ENCODE measurements at places on chromosomes 7 and 10. TPM values are rescaled to one million over a fixed set of nuclear protein-coding genes. Genes with fewer than 3 reads are reported as not detected.

GRCh38 chr10:23157691-23158369 lies 34.3 kb upstream of the PTF1A start:
- no peak overlapping the region for H3K27ac ChIP-seq
- H3K4me3 ChIP-seq, result peak overlapping the region; percentile 42
- DNase-seq, result peak; percentile 87

- peaks cover 51% of the 10 kb centered on the region for H3K27me3 ChIP-seq
- no peak for DNase-seq
- H3K27ac ChIP-seq, result no peak overlapping the region
- peaks cover 8% of the 10 kb centered on the region for H3K4me1 ChIP-seq
- H3K36me3 ChIP-seq, result no peaks in the 10 kb centered on the region
Observed at GRCh38 chr7:157027568-157028198, 17.2 kb upstream of the MNX1 start.

The UPK3B gene
- 3.0 TPM for total RNA-seq

The DPYSL4 gene
- total RNA-seq, result 23.9 TPM

GRCh38 chr10:119138346-119139306 lies 26.9 kb downstream of the SFXN4 start:
- H3K4me3 ChIP-seq, result no peak overlapping the region
- no peaks in the 10 kb centered on the region for H3K36me3 ChIP-seq
- H3K27ac ChIP-seq, result no peak overlapping the region
- no peaks in the 10 kb centered on the region for H3K4me1 ChIP-seq
- no peaks in the 10 kb centered on the region for H3K27me3 ChIP-seq
- no peak for DNase-seq

- H3K36me3 ChIP-seq, result peaks cover 81% of the 10 kb centered on the region
- no peaks in the 10 kb centered on the region for H3K27me3 ChIP-seq
- no peaks in the 10 kb centered on the region for H3K4me1 ChIP-seq
- no peak for DNase-seq
- H3K4me3 ChIP-seq, result peak overlapping the region; percentile 9
Observed at GRCh38 chr10:90075995-90076394, 374.6 kb downstream of the KIF20B start.

The MRPL43 gene
- total RNA-seq, result 60.4 TPM

- peak within 1 kb of the TSS; percentile 62 for H3K27ac ChIP-seq
- peak; percentile 98 for DNase-seq
- peaks cover 7% of the 10 kb centered on the region for H3K4me1 ChIP-seq
- H3K36me3 ChIP-seq, result no peaks in the 10 kb centered on the region
- H3K4me3 ChIP-seq, result peak within 1 kb of the TSS; percentile 68
Observed at GRCh38 chr7:106660862-106661720, at the start of gene CCDC71L. CCDC71L (minus strand) TSS chr7:106661158; CDS start chr7:106660896, 262 bp downstream.

The CH25H gene
- total RNA-seq, result 0.47 TPM

DNA sequence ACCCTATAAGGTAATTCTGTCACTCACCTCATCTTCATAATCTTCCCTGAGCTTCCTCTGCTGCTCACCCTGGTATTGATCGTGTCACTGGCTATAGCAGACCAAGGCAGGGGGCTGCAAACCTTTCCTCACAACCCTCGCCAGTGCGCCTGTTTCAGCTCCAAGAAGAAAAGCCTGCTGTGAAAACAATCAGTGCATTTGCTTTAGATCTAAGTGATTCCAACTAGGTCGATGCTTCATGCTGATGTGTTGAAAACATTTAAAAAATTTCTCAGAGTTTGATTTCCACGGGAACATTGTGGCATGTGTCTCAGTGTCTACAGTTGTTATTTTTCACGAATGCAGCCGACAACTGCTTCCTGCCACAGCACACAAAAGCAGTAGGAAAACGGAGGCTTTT lies 27.3 kb downstream of the POU6F2 start:
- H3K27me3 ChIP-seq, result no peaks in the 10 kb centered on the region
- no peak overlapping the region for H3K4me3 ChIP-seq
- DNase-seq, result no peak
- H3K4me1 ChIP-seq, result no peaks in the 10 kb centered on the region

DNA sequence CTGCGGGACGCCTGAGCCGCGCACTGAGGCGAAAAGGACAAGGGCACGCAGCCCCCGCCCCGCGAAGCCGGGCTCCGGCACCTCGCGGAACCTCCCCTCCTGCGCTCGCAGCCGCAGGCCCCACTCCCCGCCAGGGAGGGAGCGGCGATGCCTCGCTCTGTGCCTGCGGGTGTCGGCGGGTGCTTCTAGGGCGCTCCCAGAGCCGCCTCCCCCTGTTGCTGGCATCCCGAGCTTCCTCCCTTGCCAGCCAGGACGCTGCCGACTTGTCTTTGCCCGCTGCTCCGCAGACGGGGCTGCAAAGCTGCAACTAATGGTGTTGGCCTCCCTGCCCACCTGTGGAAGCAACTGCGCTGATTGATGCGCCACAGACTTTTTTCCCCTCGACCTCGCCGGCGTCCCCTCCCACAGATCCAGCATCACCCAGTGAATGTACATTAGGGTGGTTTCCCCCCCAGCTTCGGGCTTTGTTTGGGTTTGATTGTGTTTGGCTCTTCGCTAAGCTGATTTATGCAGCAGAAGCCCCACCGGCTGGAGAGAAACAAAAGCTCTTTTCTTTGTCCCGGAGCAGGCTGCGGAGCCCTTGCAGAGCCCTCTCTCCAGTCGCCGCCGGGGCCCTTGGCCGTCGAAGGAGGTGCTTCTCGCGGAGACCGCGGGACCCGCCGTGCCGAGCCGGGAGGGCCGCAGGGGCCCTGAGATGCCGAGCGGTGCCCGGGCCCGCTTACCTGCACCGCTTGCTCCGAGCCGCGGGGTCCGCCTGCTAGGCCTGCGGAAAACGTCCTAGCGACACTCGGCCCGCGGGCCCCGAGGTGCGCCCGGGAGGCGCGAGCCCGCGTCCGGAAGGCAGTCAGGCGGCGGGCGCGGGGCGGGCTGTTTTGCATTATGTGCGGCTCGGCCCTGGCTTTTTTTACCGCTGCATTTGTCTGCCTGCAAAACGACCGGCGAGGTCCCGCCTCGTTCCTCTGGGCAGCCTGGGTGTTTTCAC lies 519 bp downstream of the ITGB8 start:
- H3K27ac ChIP-seq, result no peak overlapping the region
- H3K4me1 ChIP-seq, result peaks cover 9% of the 10 kb centered on the region
- peaks cover 35% of the 10 kb centered on the region for H3K27me3 ChIP-seq

- no peak overlapping the region for H3K27ac ChIP-seq
- DNase-seq, result no peak
- H3K27me3 ChIP-seq, result no peaks in the 10 kb centered on the region
- H3K36me3 ChIP-seq, result no peaks in the 10 kb centered on the region
Observed at GRCh38 chr10:120016906-120017305, 124.4 kb downstream of the SEC23IP start.

- H3K36me3 ChIP-seq, result no peaks in the 10 kb centered on the region
- H3K4me3 ChIP-seq, result no peak overlapping the region
- H3K27ac ChIP-seq, result no peak overlapping the region
- DNase-seq, result no peak
Observed at GRCh38 chr10:19549503-19549902, 266.7 kb upstream of the PLXDC2 start.

The ZNF92 gene
- total RNA-seq, result 47.6 TPM

The IFIT1B gene
- not detected for total RNA-seq

The RNF32 gene
- 0.56 TPM for total RNA-seq

- DNase-seq, result no peak
- H3K4me3 ChIP-seq, result no peak overlapping the region
- H3K27me3 ChIP-seq, result no peaks in the 10 kb centered on the region
- H3K27ac ChIP-seq, result no peak overlapping the region
- peaks cover 8% of the 10 kb centered on the region for H3K36me3 ChIP-seq
- no peaks in the 10 kb centered on the region for H3K4me1 ChIP-seq
Observed at GRCh38 chr7:64602518-64602917, 39.6 kb upstream of the ZNF680 start.

The PRKAR2B gene
- total RNA-seq, result 53.6 TPM

The TIAL1 gene
- total RNA-seq, result 131 TPM

DNA sequence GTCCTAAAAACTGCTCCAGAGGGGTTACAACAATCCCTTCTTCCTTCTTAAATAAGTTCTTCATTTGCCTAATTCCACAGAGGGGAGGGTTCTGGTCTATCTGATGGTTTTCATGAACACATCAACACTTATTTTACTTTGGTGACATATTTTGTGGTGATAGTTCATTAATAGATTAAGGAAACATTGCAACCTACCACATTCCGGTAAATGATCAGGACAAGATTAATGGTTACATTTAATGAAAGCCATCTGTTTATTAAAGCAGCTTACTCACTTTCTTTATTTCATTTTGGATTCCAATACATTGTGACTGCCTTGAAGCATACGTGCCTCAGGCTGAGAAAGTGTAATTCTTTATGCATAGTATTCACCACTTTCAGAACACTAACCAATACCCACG lies 101.0 kb downstream of the SKIDA1 start:
- H3K27me3 ChIP-seq, result no peaks in the 10 kb centered on the region
- H3K27ac ChIP-seq, result no peak overlapping the region
- H3K4me1 ChIP-seq, result no peaks in the 10 kb centered on the region
- H3K4me3 ChIP-seq, result no peak overlapping the region
- DNase-seq, result no peak

- H3K4me3 ChIP-seq, result no peak overlapping the region
- H3K27me3 ChIP-seq, result no peaks in the 10 kb centered on the region
Observed at GRCh38 chr7:159015454-159016410, 128.9 kb downstream of the VIPR2 start.

- no peak overlapping the region for H3K27ac ChIP-seq
- H3K36me3 ChIP-seq, result no peaks in the 10 kb centered on the region
- peak; percentile 56 for DNase-seq
- no peaks in the 10 kb centered on the region for H3K4me1 ChIP-seq
- no peak overlapping the region for H3K4me3 ChIP-seq
Observed at GRCh38 chr10:123678376-123678775, 12.2 kb downstream of the GPR26 start.

DNA sequence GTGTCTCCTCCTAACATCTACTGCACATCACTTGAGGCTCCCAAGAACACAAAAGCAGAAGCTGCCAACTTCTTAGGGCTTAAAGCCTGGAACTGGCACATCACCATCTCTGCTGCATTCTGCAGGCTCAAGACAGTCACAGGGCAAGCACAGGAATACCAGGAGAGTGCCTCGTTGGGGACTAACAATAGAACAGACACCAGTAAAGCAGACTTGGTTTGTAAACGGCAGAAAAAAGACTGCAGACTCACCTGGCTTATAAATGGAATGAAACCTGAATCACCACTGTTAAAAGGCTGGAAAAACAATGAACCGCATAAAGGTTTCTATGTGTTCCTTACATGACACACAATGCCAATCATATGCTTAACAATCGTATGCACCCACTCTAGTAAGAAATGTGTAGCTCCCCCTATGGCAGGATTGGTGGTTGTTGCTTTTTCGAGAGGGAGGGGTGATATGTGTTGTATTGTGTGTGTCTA lies 12.8 kb downstream of the RHEB start:
- H3K36me3 ChIP-seq, result no peaks in the 10 kb centered on the region
- no peaks in the 10 kb centered on the region for H3K27me3 ChIP-seq
- DNase-seq, result no peak
- H3K4me1 ChIP-seq, result peaks cover 80% of the 10 kb centered on the region
- peak overlapping the region; percentile 60 for H3K27ac ChIP-seq

DNA sequence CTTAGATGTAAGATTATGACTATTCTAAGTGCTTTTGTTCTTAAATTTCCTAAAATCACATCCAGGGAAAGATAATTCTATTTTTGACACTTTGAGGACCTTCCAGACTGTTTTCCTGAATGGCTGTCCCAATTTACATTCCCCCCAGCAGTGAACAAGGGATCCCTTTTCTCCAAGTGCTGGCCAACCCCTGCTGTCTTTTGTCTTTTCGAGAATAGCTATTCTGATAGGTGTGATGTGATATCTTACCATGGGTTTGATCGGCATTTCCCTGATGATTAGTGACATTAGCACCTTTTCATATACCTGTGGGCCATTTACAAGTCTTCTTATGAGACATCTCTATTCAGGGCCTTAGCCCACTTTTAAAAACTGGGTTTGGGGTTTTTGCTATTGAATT lies 526.7 kb upstream of the FZD8 start:
- H3K36me3 ChIP-seq, result no peaks in the 10 kb centered on the region
- H3K27me3 ChIP-seq, result no peaks in the 10 kb centered on the region
- H3K4me1 ChIP-seq, result peaks cover 48% of the 10 kb centered on the region
- H3K4me3 ChIP-seq, result no peak overlapping the region
- DNase-seq, result no peak

DNA sequence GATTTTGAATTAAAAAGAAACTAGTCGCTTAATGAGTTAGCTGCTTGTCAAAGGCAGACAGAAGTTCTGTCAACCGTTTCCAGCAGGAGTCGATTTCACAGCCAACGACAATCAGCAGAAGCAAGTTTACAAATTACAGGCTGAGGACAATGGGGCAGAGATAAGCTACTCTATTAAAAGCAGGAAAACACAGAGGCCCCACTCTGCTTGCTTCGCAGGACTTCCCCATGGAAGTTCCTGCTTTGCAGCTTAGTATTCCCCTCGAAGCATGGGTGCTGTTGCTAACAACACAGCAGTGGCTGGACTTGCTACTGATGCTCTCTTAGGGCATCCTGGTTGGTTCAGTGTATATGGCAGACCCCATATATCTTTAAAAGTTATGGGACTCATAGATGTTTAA lies 50.8 kb upstream of the KLF6 start:
- H3K4me1 ChIP-seq, result peaks cover 4% of the 10 kb centered on the region
- DNase-seq, result no peak
- no peaks in the 10 kb centered on the region for H3K27me3 ChIP-seq

DNA sequence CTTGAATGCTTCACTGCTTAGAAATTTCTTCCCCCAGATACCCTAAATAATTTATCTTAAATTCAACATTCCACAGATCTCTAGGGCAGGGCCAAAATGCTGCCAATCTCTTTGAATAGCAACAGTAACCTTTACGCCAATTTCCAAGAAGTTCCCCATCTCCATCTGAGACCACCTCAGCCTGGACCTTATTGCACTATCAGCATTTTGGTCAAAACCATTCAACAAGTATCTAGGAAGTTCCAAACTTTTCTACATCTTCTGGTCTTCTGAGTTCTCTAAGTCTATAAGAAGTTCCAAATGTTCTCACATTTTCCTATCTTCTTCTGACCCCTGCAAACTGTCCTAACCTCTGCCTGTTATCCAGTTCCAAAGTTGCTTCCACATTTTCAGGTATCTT lies 1306.9 kb upstream of the SORCS1 start:
- H3K36me3 ChIP-seq, result no peaks in the 10 kb centered on the region
- H3K4me1 ChIP-seq, result no peaks in the 10 kb centered on the region
- no peak overlapping the region for H3K4me3 ChIP-seq
- no peak overlapping the region for H3K27ac ChIP-seq
- H3K27me3 ChIP-seq, result peaks cover 21% of the 10 kb centered on the region

- H3K4me3 ChIP-seq, result no peak overlapping the region
- 0 out of 2 replicates have a peak overlapping the region, but pooled peaks have one; percentile 26 for H3K27ac ChIP-seq
Observed at GRCh38 chr10:132363921-132364593, 32.1 kb downstream of the LRRC27 start.

GRCh38 chr7:49911909-49912308 lies 138.5 kb downstream of the VWC2 start:
- H3K27me3 ChIP-seq, result no peaks in the 10 kb centered on the region
- DNase-seq, result no peak
- no peaks in the 10 kb centered on the region for H3K4me1 ChIP-seq
- no peak overlapping the region for H3K4me3 ChIP-seq
- no peak overlapping the region for H3K27ac ChIP-seq

GRCh38 chr10:48948470-48949037 lies 8.9 kb upstream of the LRRC18 start:
- DNase-seq, result no peak
- H3K27me3 ChIP-seq, result no peaks in the 10 kb centered on the region
- H3K36me3 ChIP-seq, result no peaks in the 10 kb centered on the region
- no peak overlapping the region for H3K4me3 ChIP-seq

The BAMBI gene
- 39.5 TPM for total RNA-seq

The RARRES2 gene
- 169 TPM for total RNA-seq

- H3K4me1 ChIP-seq, result peaks cover 11% of the 10 kb centered on the region
- no peaks in the 10 kb centered on the region for H3K36me3 ChIP-seq
- no peak overlapping the region for H3K27ac ChIP-seq
- no peak overlapping the region for H3K4me3 ChIP-seq
- DNase-seq, result no peak
- H3K27me3 ChIP-seq, result no peaks in the 10 kb centered on the region
Observed at GRCh38 chr10:78960316-78960800, 108.4 kb upstream of the ZMIZ1 start.
